Stomach (tissue), 19 donors: ENCODE measurements at places on chromosomes 1 and 21. TPM values are rescaled to one million over a fixed set of nuclear protein-coding genes. Genes with fewer than 3 reads are reported as not detected.

- DNase-seq, result no peak
These were observed 33.1 kb downstream of the LTN1 start for GRCh38 chr21:28959367-28960099.

DNA sequence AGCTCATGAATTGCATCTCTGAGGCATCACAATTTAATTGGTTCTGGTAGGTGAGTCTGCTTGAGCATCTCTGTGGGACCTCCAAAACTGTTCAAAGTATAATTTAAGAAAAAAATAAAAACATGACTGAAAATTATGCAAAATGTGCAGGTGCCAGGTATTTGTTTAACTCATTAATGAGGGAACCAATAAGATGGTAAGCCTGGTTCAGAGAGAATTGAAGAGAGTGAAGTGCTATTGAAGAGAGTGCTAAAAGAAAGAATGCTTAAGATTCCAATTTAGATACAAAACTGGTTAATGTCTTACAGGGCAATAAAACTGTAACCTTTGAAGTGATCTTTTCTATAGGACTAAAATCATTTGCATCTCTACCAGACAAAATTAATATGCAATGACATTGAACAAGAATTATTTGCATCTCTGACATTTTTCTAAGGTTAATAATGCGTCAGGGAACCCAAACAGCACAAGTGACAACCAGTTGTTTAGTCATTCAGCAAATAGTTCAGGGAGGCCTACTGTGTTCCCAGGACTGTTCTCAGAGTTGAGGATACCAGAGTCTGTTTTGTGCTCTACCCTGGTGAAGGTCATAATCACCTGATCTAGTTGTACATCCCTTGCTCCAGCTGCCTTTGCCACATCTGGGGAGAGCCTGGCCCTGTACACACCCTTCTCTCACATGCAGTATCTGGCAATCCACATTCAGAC is 183.5 kb downstream of the PATJ start:
- no peak for DNase-seq

- DNase-seq, result no peak
These were observed 16.2 kb downstream of the SYF2 start for GRCh38 chr1:25216123-25216522.

DNA sequence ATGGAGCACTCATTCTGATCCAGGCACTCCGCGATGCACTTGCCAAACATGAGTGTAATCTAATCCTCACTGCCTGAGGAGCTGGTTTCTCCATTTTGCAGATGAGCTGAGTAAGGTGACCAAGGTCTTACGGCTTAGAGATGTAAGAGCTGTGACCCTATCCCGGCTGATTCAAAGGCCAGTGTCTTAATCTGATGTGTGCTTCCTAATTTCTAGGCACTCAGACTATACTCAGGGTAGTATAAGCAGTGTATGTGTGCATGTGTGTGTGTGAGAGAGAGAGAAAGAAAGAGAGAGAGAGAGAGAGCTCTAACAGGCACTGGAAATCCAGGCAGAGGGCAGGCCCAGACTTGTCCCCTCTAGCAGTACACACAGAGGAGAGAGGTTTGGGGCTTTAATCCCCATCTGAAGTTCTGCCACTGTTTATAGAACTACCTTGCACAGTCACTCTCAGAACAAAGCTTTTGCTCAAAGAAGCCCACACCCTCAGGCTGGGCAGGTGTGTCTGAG is 188.2 kb downstream of the ZBTB18 start:
- DNase-seq, result no peak

DNA sequence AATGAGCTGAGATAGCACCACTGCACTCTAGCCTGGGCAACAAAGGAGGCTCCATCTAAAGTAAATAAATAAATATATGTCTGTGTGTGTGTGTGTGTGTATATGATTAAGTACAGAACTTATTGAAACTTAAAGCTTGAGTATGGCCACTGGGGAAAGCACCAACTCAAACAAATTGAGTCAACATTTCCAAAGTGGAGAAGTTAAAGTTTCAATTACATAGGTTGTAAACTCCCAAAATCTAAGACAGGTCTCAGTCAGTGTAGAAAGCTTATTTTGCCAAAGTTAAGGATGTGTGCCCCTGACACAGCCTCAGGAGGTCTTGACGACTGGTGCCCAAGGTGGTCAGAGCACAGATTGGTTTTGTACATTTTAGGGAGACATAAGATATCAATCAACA is 458.9 kb upstream of the RGS18 start:
- no peak for DNase-seq

- peak; percentile 87 for DNase-seq
These were observed 12.5 kb upstream of the ATF3 start for GRCh38 chr1:212595787-212596714.

DNA sequence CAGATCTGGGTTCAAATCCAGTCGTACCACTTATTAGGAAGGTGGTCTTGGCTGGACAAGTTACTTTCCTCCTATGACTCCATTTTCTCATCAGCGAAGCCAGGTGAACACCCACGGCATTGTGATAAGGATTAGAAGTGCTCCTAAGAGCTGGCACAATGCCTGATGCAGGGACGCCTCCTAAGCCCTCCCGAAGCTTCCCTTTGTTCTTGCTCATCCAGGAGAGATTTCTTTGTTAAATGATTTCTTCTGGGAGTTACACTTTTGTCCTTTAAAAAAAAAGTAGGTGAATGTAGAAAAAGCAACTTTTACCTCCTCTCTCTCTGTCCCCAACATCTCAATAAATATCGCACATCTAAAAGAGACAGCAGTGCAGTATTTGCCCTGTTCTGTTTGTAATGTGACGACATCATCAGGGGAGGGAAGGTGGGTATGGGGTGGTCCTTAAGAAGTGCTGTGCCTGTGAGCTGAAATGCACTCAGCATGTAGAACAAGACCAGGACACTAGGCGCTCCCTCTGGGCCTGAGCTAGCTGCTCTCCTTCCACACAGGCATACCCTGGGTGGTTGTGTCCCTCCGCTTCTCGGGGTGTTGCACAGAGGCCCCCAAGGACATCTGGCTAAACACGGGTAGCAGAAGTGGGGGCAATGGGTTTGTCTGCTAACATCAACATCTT is 43.9 kb downstream of the SUSD4 start:
- no peak for DNase-seq

Gene EPRS1
- total RNA-seq, result 15.8 TPM

GRCh38 chr1:89786628-89787214 is 34.1 kb upstream of the LRRC8D start:
- no peak for DNase-seq
